ENCODE measurements at places on chromosomes 16 and 17.

DNA sequence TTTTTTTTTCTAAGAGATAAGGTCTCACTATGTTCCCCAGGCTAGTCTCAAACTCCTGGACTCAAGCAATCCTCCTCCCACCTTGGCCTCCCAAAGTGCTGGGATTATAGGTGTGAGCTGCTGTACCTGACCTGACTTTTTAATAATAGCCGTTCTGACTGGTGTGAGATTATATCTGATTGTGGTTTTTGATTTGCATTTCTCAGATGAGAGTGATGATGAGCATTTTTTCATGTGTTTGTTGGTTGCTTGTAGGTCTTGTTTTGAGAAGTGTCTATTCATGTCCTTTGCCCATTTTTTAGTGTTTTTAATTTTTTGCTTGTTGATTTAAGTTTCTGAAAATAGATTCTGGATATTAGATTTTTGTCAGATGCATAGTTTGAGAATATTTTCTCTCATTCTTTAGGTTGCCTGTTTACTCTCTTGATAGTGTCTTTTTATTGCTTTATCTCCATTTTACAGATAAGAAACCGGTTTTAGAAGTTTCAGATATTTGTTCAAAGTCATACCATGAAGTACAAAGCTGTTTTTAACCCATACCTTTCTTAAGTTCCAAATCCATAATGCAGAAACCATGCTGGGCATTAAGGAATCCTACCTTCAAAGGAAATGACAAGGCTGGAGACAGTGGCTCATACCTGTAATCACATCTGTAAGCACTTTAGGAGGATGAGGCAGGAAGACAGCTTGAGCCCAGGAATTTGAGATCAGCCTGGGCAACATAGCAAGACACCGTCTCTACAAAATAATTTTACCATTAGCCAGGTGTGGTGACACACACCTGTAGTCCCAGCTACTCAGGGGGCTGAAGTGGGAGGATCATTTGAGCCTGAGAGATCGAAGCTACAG is 168.4 kb upstream of the TBX2 start:
- DNase-seq: no peak
- no peak overlapping the region for H3K27ac ChIP-seq
- H3K4me3 ChIP-seq: no peak overlapping the region
- no peaks in the 10 kb centered on the region for H3K36me3 ChIP-seq

- peaks cover 76% of the 10 kb centered on the region for H3K4me1 ChIP-seq
- no peaks in the 10 kb centered on the region for H3K27me3 ChIP-seq
- H3K36me3 ChIP-seq: peaks cover 25% of the 10 kb centered on the region
These were observed 24.4 kb downstream of the SREBF1 start for GRCh38 chr17:17812211-17813054.

- DNase-seq: no peak
- peaks cover 25% of the 10 kb centered on the region for H3K4me1 ChIP-seq
- no peaks in the 10 kb centered on the region for H3K27me3 ChIP-seq
- no peak overlapping the region for H3K4me3 ChIP-seq
- no peak overlapping the region for H3K27ac ChIP-seq
These were observed 2.1 kb upstream of the UNC119 start for GRCh38 chr17:28554565-28554964.

DNA sequence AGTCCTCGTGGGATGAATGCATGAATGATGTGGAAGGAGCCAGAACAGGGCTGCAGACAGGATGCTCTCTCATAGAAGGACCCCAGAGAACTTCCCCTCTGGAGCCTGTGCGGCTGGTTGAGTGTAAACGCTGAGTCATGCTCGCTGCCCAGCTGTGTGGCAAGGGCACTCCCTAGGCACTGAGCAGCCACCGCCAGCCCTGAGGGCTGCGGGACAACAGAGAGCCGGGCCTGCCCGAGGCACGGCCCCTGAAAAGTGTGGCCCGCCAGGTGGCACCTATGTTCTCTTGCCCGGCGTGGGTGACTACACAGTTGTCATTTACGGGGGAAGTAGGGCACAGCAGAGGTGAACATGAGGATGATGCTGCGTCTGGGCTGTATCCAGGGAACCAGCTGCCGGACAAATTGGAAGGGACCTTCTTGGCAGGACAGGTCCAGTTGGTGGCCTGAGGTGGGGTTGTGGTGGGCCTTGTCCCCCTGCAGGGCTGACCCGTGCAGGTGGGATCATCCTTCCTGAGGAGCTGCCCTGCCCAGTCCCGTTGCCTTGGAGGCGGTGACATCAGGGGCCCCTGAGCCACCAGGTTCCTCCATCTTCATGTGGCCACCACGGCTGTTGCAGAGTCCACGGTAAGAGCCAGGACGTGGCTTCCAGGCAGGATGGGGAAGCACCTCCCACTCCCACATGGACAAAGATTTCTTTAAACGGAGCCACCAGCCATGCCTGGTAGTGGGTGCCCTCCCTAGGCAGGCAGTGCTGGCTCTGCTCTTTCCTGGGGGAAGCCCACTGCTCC is 94.8 kb upstream of the CBX4 start:
- no peaks in the 10 kb centered on the region for H3K36me3 ChIP-seq
- H3K4me1 ChIP-seq: peaks cover 12% of the 10 kb centered on the region
- no peaks in the 10 kb centered on the region for H3K27me3 ChIP-seq

DNA sequence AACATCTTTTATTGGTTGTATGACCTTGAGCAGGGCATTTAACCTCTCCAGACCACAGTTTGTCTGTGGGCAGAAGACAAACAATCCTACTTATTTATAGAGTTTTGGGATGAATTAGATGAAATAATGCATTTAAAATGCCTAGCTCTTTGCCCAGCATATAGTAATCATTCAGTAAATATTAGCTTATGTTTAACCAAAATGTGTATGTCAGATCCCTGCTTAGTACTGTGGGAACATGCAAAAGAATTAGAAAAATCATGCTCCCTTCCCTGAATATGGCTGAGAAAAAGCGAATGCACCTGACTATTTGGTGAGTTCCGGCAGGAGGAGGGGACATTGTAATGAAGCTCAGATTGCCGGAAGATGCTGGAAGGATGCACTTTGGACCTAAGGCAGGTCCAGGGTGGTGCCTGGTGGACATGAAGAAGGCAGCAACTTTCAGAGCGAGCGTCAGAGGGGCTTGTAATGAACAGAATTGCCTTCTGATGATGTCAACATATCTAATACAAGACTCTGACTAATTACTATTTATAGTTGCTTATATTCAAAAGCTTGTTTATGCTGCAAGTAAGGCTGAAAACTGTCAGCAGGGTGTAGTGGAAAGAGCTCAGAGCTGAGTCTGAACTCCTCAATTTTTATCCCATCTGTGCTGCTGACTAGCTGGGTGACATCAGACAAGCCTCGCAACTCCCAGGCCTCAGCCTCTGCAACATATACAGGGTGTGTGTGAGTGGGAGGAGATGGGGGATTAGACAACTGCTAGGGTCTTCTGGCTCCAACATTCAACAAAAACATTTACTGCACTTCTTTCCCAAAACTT is 221.2 kb downstream of the PRKCA start:
- no peak overlapping the region for H3K27ac ChIP-seq
- no peak for DNase-seq
- H3K27me3 ChIP-seq: no peaks in the 10 kb centered on the region

- no peak overlapping the region for H3K27ac ChIP-seq
- no peak for DNase-seq
These were observed 296.1 kb downstream of the CNTNAP4 start for GRCh38 chr16:76573281-76573680.

DNA sequence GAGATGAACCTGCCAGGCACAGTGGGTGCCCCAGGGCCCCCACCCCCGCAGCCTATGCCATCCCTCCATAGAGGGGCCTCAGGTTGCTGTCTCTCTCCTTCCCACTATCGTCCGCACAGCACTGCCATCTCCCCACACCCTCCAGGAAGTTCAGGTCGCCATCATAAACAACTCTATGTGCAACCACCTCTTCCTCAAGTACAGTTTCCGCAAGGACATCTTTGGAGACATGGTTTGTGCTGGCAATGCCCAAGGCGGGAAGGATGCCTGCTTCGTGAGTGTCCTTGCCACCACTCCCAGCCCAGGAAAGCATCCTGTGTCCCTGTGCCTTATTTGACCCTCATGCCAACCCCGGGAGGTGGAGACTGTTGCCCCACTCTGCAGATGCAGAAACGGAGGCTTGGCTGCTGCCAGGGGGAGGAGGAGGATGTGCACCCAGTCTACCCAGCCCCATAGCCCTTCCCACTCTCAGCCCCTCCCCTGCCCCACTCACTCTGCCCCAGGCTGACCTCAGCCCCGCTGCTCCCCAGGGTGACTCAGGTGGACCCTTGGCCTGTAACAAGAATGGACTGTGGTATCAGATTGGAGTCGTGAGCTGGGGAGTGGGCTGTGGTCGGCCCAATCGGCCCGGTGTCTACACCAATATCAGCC is 3.9 kb downstream of the PRSS21 start:
- H3K27ac ChIP-seq: no peak overlapping the region
- no peak for DNase-seq
- H3K36me3 ChIP-seq: no peaks in the 10 kb centered on the region
- no peaks in the 10 kb centered on the region for H3K4me1 ChIP-seq
- no peaks in the 10 kb centered on the region for H3K27me3 ChIP-seq

DNA sequence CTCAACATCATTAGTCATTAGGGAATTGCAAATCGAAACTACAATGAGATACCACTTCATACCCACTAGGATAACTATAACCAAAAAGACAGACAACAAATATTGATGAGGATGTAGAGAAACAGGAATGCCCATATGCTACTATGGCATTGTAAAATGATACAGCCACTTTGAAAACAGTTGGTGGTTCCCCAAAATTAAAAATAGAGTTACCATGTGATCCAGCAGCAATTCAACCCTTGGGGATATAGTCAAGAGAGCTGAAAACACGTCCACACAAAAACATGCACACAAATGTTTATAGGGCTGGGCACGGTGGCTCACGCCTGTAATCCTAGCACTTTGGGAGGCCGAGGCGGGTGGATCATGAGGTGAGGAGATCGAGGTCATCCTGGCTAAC is 10.0 kb upstream of the PECAM1 start:
- no peaks in the 10 kb centered on the region for H3K4me1 ChIP-seq
- no peak overlapping the region for H3K27ac ChIP-seq
- no peak for DNase-seq
- no peak overlapping the region for H3K4me3 ChIP-seq

DNA sequence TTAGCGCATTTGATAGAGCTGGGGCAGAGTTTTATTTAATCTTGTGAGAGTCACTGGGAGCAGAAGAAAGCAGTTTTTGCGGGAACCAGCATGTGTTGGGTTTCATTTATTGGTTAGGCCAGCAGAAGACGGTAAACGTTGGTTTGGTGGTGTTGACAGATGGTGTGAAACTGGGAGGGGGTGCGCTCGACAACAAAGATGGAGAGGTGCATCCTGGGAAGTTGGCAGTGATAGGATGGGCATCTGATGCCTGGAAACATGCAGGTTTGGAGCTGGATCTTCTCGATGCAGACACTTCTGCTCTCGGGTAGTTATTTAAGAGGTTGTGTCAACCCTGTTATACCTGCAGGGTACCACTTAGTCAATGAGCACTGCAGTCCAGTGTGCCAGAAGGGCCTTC is 24.9 kb upstream of the CLEC18A start:
- H3K27me3 ChIP-seq: no peaks in the 10 kb centered on the region
- no peak for DNase-seq
- H3K36me3 ChIP-seq: peaks cover 1% of the 10 kb centered on the region
- no peak overlapping the region for H3K27ac ChIP-seq
- H3K4me3 ChIP-seq: no peak overlapping the region

DNA sequence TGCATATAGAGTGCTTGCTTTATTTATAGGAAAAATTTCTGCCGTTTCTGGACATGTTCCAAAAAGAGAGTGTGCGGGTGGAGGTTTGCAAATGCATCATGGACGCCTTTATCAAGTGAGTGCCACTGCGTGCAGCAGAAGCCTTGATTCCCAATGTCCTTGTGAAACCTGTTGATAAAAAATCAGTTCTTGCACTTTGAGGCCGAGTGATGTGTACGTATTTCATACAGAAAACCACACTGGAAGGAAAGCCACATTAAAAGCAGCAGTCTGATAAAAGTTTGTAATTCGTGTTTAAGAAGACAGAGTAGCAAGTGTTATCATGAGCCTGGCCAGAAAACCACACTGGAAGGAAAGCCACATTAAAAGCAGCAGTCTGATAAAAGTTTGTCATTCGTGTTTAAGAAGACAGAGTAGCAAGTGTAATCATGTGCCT is 78.0 kb downstream of the KNOP1 start:
- H3K27me3 ChIP-seq: no peaks in the 10 kb centered on the region
- H3K36me3 ChIP-seq: peaks cover 43% of the 10 kb centered on the region
- no peak overlapping the region for H3K4me3 ChIP-seq
- H3K27ac ChIP-seq: no peak overlapping the region

- no peaks in the 10 kb centered on the region for H3K27me3 ChIP-seq
- no peak overlapping the region for H3K27ac ChIP-seq
- no peaks in the 10 kb centered on the region for H3K4me1 ChIP-seq
- no peak overlapping the region for H3K4me3 ChIP-seq
- DNase-seq: no peak
- H3K36me3 ChIP-seq: no peaks in the 10 kb centered on the region
These were observed 25.0 kb downstream of the RMI2 start for GRCh38 chr16:11370084-11370931.

DNA sequence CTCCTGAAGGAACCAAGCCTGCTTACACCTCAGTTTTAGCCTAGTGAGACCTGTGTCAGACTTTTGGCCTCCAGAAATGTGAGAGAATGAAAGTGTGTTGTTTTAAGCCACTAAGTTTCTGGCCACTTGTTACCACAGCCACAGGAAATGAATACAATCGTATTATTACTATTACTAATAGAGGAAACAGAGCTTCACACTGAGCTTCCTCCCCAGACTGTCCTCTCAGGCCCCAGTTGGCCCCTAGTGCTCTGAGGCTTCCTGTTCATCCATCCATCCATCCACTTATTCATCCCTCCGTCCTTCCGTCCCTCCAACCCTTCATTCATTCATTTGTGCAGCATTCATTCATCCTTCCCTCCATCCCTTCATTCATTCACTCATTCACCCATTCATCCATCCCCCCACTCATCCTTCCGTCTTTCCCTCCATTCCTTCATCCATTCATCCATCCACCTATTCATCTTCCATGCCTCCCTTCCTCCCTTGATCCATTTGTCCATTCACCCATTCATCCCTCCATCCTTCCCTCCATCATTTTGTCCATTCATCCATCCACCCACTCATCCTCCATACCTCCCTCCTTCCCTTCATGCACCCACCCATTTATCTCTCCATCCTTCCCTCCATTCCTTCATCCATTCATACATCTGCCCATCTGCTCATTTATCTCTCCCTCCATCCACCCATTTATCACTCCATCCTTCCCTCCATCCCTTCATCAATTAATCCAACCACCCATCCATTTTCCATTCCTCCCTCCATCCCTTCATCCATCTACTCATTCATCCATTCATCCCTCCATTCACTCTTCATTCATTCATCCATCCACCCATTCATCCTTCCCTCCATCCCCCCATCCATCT is 95.0 kb downstream of the FOXL1 start:
- H3K4me3 ChIP-seq: no peak overlapping the region
- DNase-seq: no peak
- no peak overlapping the region for H3K27ac ChIP-seq
- no peaks in the 10 kb centered on the region for H3K4me1 ChIP-seq
- H3K27me3 ChIP-seq: no peaks in the 10 kb centered on the region
